ENCODE measurements at places on chromosomes 1 and 21.

DNA sequence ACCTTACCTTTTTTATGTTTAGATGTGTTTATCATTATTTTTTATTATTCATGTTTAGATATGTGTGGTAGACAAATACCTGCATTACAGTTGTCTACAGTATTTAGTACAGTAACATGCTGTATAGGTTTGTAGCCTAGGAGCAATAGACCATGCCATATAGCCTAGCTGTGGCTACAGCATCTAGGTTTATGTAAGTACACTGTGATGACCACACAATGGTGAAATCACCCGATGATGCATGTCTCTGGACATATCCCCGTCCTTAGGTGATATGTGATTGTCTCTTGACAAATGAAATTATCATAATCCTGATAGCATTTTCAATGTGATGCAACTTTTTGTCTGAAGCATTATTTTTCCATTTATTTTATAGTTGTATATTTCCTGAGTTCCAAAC, 121.2 kb downstream of the DISP1 start:
- no peak for DNase-seq

- DNase-seq: no peak
Measured at GRCh38 chr1:242132121-242132817, 133.4 kb upstream of the MAP1LC3C start.

DNA sequence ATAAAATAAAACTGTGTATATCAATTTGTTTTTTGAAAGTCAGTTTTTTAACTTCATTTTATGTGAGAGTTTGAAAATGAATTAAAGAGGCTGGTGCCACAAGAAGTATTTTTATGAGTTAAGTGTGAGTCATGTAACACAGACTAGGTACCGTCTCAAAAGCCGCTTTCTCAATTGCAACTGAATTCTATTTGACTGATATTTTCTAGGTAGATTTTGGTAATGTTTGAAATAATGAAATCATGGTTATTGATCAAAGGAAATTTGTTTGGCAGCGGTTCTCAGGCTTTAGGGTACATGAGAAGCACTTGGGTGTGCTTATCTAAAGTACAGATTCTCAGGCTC, 4.6 kb downstream of the SNX27 start:
- DNase-seq: no peak

DNA sequence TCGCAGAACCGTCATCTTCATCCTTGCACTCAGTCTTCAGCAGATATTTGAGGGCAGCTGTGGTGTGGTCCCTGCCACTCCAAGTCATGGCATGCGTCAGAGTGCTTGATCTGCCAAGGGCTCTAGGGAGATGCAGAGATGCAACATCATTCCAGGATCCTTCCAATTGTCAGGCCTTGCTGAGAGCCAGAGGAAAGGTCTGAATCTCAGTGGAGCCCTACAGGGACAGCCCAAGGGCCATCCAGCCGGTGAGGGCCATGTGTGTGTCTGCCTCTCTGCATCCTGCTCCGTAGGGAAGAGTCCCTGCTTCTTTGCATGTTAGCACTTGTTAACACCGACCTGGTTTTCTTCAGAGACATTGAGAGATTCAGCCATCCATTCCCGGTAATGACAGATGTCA, 17.6 kb downstream of the MAPKAPK2 start:
- DNase-seq: no peak

- no peak for DNase-seq
Measured at GRCh38 chr1:43764581-43764980, 57.2 kb downstream of the ST3GAL3 start.

DNA sequence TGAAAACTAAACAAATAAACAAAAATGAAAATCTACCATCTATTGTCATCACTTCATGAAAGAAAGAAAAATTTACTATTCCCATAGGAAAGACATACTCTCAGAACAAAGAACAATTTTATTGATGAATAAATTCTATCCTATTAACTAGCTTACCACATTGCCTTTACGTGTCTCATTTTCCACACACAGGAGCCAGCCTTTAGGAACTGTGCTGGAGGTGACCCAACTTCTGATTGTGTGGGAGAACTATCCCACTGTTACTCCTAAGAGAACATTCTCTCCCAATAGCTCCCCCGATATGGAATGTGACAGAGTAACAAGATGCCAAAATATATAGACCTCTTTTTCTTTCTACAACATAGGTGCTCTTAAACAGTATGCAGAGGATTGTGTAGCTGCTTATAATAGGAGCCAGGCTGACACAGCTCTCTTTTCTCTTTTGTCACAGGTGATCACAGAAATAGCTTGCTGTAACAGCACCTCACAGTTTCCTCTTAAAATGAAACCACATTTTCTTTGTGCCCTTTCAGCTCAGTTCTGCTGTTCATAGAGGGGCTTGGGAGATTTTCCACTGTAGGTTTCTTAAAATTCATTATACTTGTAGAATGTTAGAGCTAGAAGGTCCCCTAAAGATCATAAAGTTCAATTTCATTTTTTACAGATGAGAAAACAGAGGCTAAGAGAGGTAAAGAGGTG, 35.5 kb downstream of the C21orf91 start:
- peak; percentile 84 for DNase-seq

GRCh38 chr1:172870901-172871606, 179.7 kb downstream of the TNFSF18 start:
- peak; percentile 67 for DNase-seq

DNA sequence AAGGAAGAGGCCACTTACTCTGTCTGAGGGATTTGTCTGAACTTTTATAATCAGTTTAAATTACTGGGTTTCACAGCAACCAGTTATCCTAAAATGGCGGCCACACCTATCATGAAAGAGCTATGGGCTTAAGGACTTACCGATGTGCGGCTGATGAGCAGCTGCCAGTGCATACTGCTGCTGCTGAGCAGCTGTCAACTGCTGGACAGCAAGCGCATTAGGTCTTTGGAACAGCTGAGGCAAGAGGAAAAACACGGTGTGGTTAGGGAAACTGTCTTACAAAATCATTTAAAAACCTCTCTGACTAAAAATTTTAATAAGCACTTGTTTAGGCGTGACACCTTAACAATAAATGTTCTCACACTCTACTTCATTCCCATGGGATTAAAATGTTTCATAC, 72.6 kb upstream of the SDC3 start:
- no peak for DNase-seq

Data from activated CD4-positive, alpha-beta T cell treated with anti-CD3 and anti-CD28 coated beads, Interleukin-2, amount 10 ng/mL, durations not matched to agents 24 days and 14 days (primary cell).